Body of pancreas (tissue), 4 donors: ENCODE measurements at places on chromosomes 12 and 14. TPM values are rescaled to one million over a fixed set of nuclear protein-coding genes. Genes with fewer than 3 reads are reported as not detected.

The KIF26A gene
- total RNA-seq, result 14.8 TPM

GRCh38 chr12:108875682-108876361 is 4.1 kb upstream of the DAO start:
- no peak for DNase-seq

- DNase-seq, result no peak
Observed at GRCh38 chr14:100082723-100083122, 17.5 kb downstream of the EVL start.

The ZNF385A gene
- total RNA-seq, result 7.3 TPM

DNA sequence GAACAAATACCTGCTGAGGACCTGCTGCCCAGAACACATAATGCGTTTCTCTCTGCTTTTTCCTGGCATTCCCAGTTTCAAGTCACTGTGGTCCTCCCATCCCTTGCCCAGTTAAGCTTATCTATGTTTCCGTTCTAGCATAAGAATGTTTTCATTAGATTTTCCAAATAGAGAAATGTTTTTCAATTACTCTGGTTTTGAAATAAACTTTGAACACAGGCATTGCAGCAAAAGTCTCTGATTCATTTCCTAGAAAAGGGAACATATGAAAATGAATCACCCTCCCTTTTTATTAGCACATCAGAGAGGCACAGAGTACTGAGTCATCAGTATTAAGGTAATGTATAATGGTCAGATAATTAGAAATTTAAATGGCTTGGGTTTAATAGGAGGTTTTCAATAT is 201.1 kb upstream of the TMEM260 start:
- DNase-seq, result no peak

- DNase-seq, result no peak
Observed at GRCh38 chr14:85336817-85337216, 193.1 kb upstream of the FLRT2 start.

- DNase-seq, result no peak
Observed at GRCh38 chr14:87892763-87893162, 100.2 kb downstream of the GALC start.

- no peak for DNase-seq
Observed at GRCh38 chr14:35261774-35262173, 30.4 kb upstream of the PSMA6 start.

The TSHR gene
- total RNA-seq, result not detected

DNA sequence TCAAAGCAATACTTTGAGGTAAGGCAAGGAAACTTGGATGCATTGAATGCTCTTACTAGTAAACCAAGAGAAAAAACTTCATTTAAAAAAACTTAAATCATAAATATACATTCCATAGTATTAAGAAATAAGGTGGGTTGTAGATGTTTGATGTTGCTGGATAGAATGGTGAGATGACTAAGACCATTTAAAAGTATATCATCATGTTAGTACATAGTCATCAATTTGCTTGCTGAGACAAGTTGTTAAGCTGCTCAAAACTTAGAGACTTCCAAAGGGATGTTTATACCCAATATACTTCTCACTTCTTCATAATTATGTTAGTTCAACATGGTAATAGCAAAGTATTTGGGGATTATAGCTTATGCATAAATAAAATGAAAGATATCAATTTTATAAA is 675.5 kb upstream of the MGAT4C start:
- DNase-seq, result no peak

The RXYLT1 gene
- 8.6 TPM for total RNA-seq

GRCh38 chr14:99698642-99699041 is 14.5 kb downstream of the CYP46A1 start:
- DNase-seq, result no peak
